ENCODE measurements at places on chromosomes 16 and 17.

DNA sequence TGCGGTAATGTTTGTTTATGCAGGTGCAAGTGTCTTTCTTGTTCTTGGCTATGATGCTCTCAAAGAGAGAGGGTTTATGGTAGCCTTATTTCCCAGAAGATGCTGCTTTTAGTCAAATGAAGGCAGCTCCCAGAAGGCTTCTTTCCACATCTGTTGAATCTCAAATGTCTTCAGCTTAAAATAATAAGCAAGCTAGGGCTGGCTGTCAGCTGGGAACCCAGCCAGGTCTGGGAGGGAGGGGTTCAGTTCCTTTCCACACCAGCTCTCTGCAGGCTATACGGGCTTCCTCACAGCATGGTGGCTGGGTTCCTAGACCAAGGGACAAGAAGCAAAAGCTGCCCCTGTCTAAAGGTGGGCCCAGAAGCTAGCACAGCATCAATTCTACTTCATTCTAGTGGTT is 47.4 kb upstream of the ATF7IP2 start:
- no peak for DNase-seq

DNA sequence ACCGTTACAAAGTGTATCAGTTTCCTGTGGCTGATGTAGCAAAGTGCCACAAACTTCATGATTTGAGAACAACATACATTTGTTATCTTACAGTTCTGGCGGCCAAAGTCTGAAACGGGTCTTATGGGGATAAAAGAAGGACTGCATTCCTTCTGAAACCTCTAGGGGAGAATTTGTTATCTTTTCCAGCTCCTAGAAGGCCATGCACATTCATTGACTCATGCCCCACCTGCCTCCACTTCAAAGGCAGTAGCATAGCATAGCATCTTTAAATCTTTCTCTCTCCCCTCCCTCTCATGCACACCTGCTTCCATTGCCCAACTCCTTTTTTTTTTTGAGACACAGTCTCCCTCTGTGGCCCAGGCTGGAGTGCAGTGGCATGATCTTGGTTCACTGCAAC is 190.7 kb upstream of the DYNLRB2 start:
- no peak for DNase-seq

GRCh38 chr17:76545918-76546555 is 6.2 kb downstream of the PRCD start:
- DNase-seq, result no peak

DNA sequence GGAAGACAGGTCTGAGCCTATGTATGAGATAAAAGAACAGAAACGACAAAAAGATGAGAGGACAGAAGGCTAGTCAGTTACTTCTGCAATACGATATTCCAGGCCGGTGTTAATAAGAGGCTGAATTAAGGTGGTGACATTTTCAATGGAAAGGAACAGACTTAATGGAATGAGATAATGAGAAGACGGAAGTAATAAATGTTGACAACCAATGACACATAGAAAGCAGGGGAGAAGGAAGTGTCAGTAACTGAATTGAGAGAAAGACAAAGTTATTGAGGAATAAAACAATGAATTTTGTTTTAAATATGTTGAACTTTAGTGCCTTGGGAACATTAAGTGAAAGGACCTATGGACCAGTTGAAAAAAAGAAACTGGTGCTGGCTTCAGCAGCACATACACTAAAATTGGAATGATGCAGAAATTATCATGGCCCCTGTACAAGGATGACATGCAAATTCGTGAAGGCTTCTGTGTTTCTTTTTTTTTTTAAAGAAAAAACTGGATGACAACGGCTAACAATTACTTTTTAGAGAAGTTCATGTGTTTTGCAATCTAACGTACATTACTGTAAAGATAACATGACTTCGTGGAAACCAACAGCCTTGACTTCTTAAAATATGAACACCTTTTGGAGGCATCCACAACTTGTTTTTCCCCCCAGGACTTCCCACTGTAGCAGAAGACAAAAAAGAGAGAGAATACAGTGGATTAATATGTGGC is 18.5 kb upstream of the CPD start:
- no peak for DNase-seq

DNA sequence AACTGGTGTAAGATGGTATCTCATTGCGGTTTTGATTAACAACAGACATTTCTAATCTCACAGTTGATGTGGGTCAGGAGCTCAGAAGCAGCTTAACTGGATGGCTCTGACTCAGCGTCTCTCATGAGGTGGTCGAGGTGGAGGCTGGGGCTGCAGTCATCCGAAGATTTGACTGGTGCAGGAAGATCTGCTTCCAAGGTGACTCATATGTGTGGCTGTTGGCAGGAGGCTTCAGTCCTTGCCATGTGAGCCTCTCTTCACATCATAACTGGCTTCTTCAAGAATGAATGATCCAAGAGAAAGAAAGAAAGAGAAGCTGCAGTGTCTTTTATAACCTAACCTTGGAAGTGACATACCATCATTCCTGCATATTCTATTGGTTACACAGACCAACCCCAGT is 376.1 kb downstream of the SEC14L1 start:
- no peak for DNase-seq

GRCh38 chr17:56699186-56699894 is 105.8 kb downstream of the NOG start:
- peak; percentile 88 for DNase-seq

DNA sequence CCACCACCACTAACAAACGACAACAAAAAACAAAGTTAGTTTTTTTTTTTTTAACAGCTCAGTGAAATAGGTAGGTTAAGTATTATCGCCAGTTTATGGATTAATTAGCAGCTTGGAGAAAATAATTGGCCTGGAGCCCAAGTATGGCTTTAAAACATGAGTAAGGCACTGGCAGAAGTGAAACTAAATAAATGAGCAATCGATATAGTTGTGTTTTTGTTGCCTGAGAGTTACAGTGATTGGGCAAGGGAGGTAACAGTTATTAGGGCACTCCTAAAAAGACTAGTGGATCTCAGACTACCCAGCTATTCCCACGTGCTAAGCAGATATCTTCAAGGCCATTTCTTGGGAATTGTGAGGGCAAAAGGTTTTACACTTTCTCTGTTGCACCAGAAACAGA is 2.4 kb downstream of the MLKL start:
- DNase-seq, result no peak

- peak; percentile 95 for DNase-seq
Observed at GRCh38 chr16:3400779-3401688, at the start of the genes ZNF174 and ZSCAN32. ZNF174 (plus strand) TSS chr16:3401215; CDS start chr16:3402005, 790 bp downstream. ZSCAN32 (minus strand) TSS chr16:3401004; CDS start chr16:3397557, 3,447 bp downstream.

DNA sequence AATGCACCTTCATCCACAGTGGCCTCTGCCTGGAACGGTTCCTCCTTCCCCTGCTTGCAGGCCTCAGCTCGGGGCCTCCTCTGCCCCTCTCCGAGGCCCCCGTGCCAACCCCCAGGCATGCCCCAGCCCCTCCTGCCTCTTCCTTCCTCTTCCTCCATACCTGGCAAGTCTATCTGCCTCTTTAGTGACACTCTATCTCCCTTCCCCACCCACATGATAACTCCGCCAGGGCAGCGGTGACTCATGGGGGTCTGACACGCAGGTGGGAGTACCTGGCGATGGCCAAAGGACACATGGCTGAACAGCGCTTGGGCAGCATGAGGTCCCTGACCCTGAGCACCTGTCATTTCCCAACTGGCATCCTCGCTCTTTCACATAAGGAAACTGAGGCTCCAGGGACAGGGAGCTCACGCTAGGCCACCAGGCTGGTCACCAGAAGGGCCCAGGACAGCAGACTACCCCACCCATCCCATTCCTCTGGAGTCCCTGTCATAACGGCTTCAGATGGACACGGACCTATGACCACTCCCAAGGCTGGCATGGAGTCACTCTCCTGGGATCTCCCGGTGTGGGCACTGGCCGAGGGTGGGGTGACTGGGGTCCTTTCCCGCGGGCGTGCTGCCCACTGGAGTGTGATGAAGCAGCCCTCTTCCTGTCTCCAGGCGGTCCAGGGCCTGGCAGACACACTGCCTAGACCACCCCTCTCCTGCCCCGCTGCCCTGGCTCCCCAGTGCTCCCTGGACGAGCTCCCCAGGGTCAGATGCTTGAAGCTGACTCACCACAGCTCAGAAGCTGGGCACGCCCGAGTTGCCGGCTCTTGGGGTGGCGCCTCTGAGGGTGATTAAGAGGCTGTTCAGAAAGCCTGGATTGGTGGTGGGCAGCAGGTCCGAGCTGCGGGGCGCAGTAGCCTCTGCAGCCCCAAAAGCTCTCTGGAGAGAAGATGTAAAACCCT is 100.6 kb downstream of the ENGASE start:
- no peak for DNase-seq

GRCh38 chr17:4150096-4150495 is 7.1 kb downstream of the CYB5D2 start:
- no peak for DNase-seq

- DNase-seq, result no peak
Observed at GRCh38 chr16:70705056-70705455, 19.2 kb upstream of the MTSS2 start.

- no peak for DNase-seq
Observed at GRCh38 chr16:48113471-48113870, 42.3 kb downstream of the ABCC12 start.

Data from epithelial cell of prostate (primary cell).